ENCODE measurements at places on chromosomes 13 and 19.

DNA sequence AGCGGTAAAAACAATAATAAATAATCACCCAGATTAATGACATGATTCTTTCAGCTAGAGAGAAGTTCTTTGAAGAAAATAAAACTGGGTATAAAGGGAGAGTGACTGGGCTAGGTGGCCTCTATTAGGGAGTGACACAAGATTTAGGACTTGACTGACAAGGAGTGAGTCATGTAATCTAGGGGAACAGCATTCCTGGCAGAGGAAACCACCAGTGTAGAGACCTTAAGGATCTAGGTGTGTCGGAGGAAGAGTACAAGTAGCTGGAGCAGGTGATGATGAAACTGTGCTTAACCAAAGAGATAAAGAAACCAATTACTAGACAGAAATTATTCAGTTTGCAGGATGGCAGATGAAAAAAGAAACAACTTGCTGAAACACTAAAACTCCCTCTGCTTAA, 248.0 kb downstream of the RFC3 start:
- no peak for DNase-seq

DNA sequence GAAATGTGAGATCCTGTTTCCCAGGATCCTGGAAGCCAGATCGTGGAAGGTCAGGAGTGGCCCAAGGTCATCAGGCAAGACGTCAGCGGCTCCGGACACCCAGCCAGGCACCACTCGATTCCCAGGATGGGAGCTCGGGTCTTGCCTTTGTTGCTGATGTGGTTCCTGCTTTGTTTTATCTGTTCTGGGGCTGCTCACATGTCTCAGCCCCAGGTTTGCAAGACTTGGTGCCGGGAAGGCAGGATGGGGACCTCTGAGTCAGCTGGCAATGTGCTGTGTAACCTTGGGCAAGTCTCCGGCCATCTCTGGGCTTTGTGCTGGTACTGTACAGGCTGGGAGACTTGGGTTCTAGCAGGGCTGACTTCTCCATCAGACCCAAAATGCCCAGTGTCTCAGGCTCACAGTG, 1.4 kb upstream of the FCHO1 start:
- no peak for DNase-seq

- DNase-seq = no peak
These were observed 642.7 kb upstream of the ARGLU1 start for GRCh38 chr13:107210723-107211030.

DNA sequence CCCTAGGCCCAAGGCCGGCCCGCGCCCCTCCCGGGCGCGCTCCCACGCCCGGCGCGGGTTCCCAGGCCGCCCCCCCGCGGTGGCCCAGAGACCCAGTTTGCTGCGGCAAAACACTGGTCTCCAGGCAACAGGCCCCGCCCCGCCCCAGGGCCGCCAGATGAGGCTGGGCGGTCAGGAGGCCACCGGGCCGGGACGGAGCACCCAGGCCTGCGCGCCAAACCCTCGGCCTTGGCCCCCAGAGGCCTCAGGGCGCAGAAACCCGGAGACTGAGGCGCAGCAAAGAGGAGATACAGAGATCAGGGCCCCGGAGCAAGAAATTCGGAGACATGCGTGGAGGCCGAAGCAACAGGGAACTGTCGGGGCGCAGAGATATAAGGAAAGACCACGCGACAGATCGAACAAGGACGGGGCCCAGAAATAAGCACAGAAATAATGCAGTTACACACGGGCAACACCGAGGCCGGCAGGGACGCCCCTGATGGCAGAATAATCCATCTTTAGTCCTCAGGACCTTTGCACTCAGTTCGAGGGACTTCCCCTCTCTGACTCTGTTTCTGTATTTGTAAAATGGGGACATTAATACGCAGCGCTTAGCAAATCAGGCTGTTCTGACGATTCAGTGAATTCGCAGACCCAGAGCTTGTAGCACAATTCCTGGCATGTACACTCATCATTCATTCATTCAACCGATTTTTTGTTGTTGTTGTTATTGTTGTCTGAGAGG, 20.8 kb upstream of the ERCC1 start:
- DNase-seq = peak; percentile 31

- no peak for DNase-seq
These were observed 183.9 kb downstream of the LHFPL6 start for GRCh38 chr13:39419068-39419467.

Data from NCI-H2171 (cell line).